H1 (cell line): ENCODE measurements at places on chromosomes 1 and 21. TPM values are rescaled to one million over a fixed set of nuclear protein-coding genes. Genes with fewer than 3 reads are reported as not detected.

LMO4 gene
- polyA plus RNA-seq, result 77.6 and 98.7 TPM in 2 replicates

IL22RA1 gene
- polyA plus RNA-seq, result 0.32 and 0.44 TPM in 2 replicates

SLC6A17 gene
- polyA plus RNA-seq, result 0.08 and 0.15 TPM in 2 replicates

OPTC gene
- polyA plus RNA-seq, result 2.8 and 4.0 TPM in 2 replicates

DMRTA2 gene
- polyA plus RNA-seq, result 0.03 TPM in 1 of 2 replicates, not detected in the other

FCGR2B gene
- polyA plus RNA-seq, result 0.05 and 0.11 TPM in 2 replicates

ELOVL1 gene
- 58.2 and 68.1 TPM in 2 replicates for polyA plus RNA-seq

ATP1A4 gene
- 0.48 and 0.80 TPM in 2 replicates for polyA plus RNA-seq

OR2L13 gene
- not detected in 2 replicates for polyA plus RNA-seq

PTPRC gene
- 0.05 TPM in 1 of 2 replicates, not detected in the other for polyA plus RNA-seq

SYF2 gene
- 5.6 and 7.5 TPM in 2 replicates for polyA plus RNA-seq

C1orf185 gene
- not detected in 2 replicates for polyA plus RNA-seq

ZNF593OS gene
- polyA plus RNA-seq, result not detected in 2 replicates

HHAT gene
- 0.51 and 0.74 TPM in 2 replicates for polyA plus RNA-seq

KHDRBS1 gene
- polyA plus RNA-seq, result 53.8 and 62.7 TPM in 2 replicates

ANGPTL3 gene
- polyA plus RNA-seq, result not detected in 2 replicates

CFHR4 gene
- polyA plus RNA-seq, result not detected in 2 replicates

SH3D21 gene
- polyA plus RNA-seq, result 3.4 and 5.1 TPM in 2 replicates

PTGFRN gene
- 11.9 and 13.0 TPM in 2 replicates for polyA plus RNA-seq

SLAMF8 gene
- polyA plus RNA-seq, result not detected in 2 replicates

L1TD1 gene
- 20.8 and 35.3 TPM in 2 replicates for polyA plus RNA-seq

FALEC gene
- polyA plus RNA-seq, result not detected in 2 replicates

S100A9 gene
- polyA plus RNA-seq, result not detected in 2 replicates

LORICRIN gene
- 0.08 TPM in 1 of 2 replicates, not detected in the other for polyA plus RNA-seq

RNU1-2 gene
- under 0.01 and 145 TPM in 2 replicates for polyA plus RNA-seq

LAMC1 gene
- polyA plus RNA-seq, result 29.8 and 47.6 TPM in 2 replicates

TSPEAR gene
- 0.89 and 1.5 TPM in 2 replicates for polyA plus RNA-seq

CDK18 gene
- 31.2 and 50.3 TPM in 2 replicates for polyA plus RNA-seq

SYT14 gene
- 1.4 and 2.3 TPM in 2 replicates for polyA plus RNA-seq

PRRC2C gene
- polyA plus RNA-seq, result 89.6 and 125 TPM in 2 replicates

SLC44A3 gene
- 3.6 and 5.0 TPM in 2 replicates for polyA plus RNA-seq

OR2M3 gene
- polyA plus RNA-seq, result not detected in 2 replicates

RSRP1 gene
- polyA plus RNA-seq, result 32.9 and 38.2 TPM in 2 replicates

BACE2 gene
- 10.9 and 12.2 TPM in 2 replicates for polyA plus RNA-seq

FMO5 gene
- polyA plus RNA-seq, result 0.16 and 0.27 TPM in 2 replicates

VAMP4 gene
- polyA plus RNA-seq, result 0.99 and 1.6 TPM in 2 replicates

STPG1 gene
- polyA plus RNA-seq, result 10.8 and 11.2 TPM in 2 replicates

CLCA4 gene
- polyA plus RNA-seq, result not detected in 2 replicates

ARMH1 gene
- 0.85 and 3.3 TPM in 2 replicates for polyA plus RNA-seq

CFAP107 gene
- 0.13 and 0.23 TPM in 2 replicates for polyA plus RNA-seq

TNFSF18 gene
- polyA plus RNA-seq, result not detected in 2 replicates

FCGR3A gene
- not detected in 2 replicates for polyA plus RNA-seq

SLC9C2 gene
- polyA plus RNA-seq, result not detected in 2 replicates

HSPA6 gene
- 0.05 and 0.06 TPM in 2 replicates for polyA plus RNA-seq

CFAP141 gene
- polyA plus RNA-seq, result not detected in 2 replicates

RGS16 gene
- 5.7 and 7.7 TPM in 2 replicates for polyA plus RNA-seq

ERG gene
- polyA plus RNA-seq, result 1.0 and 1.1 TPM in 2 replicates

KCNJ15 gene
- polyA plus RNA-seq, result under 0.01 TPM in 1 of 2 replicates, not detected in the other

RBM11 gene
- polyA plus RNA-seq, result 6.2 and 10.1 TPM in 2 replicates

RPL11 gene
- 760 and 1,192 TPM in 2 replicates for polyA plus RNA-seq

OR10J1 gene
- not detected in 2 replicates for polyA plus RNA-seq

C1orf87 gene
- polyA plus RNA-seq, result 0.06 TPM in 1 of 2 replicates, not detected in the other

KAZN gene
- 3.7 and 5.0 TPM in 2 replicates for polyA plus RNA-seq

CNR2 gene
- not detected in 2 replicates for polyA plus RNA-seq

KCNT2 gene
- polyA plus RNA-seq, result 2.3 TPM in 2 replicates

CHI3L2 gene
- polyA plus RNA-seq, result not detected in 2 replicates

FABP3 gene
- 29.5 and 43.9 TPM in 2 replicates for polyA plus RNA-seq
